CD4-positive, alpha-beta T cell (primary cell): ENCODE measurements at places on chromosomes 1 and 21. TPM values are rescaled to one million over a fixed set of nuclear protein-coding genes. Genes with fewer than 3 reads are reported as not detected.

DNA sequence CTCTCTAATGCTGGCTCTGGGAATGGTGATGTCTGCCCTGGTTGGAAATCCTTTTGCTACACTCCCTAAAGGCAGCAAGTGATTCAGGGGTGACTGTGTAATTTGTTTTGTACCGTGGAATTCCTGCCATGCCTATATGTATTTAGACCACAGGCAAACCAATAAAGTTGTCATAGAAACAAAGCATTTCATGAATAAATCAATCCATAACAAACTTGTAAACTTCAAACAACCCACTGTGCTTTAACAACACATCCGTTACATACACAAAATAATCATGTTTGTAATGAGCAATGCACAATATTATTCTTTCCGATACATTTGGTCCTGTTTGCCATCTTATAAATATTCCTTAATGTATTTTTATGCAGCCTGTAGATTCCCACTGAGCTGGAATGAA lies 330.3 kb upstream of the SNX7 start:
- H3K27me3 ChIP-seq: no peaks in the 10 kb centered on the region
- no peak for DNase-seq
- H3K27ac ChIP-seq: no peak overlapping the region

GRCh38 chr1:23836037-23836436 lies 10.8 kb upstream of the HMGCL start:
- no peaks in the 10 kb centered on the region for H3K27me3 ChIP-seq
- no peak for DNase-seq
- no peaks in the 10 kb centered on the region for H3K36me3 ChIP-seq
- no peak overlapping the region for H3K27ac ChIP-seq
- H3K4me3 ChIP-seq: no peak overlapping the region

GRCh38 chr1:101964708-101965107 lies 32.0 kb downstream of the OLFM3 start:
- no peaks in the 10 kb centered on the region for H3K27me3 ChIP-seq
- H3K27ac ChIP-seq: no peak overlapping the region
- no peaks in the 10 kb centered on the region for H3K36me3 ChIP-seq
- no peak overlapping the region for H3K4me3 ChIP-seq
- DNase-seq: no peak

DNA sequence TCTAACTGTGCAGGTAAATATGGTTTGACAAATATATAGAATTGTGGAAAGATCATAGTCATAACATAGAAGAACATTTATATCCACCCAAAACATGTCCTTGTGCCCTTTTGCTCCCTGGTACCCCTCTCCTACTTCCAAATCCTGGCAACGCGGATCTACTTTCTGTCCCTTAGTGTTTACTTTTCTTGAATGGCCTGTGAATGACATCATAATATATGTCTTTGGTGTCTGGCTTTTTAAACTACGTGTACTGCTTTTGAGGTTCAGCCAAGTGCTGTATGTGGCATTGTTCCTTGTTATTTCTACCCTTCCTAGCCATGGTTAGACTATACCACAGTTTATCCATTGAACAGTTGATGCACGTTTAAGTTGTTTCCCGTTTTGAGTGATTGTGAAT lies 155.6 kb downstream of the SDCCAG8 start:
- H3K27me3 ChIP-seq: no peaks in the 10 kb centered on the region
- H3K4me3 ChIP-seq: no peak overlapping the region
- no peak overlapping the region for H3K27ac ChIP-seq

- no peak for DNase-seq
- no peaks in the 10 kb centered on the region for H3K36me3 ChIP-seq
- H3K4me3 ChIP-seq: no peak overlapping the region
- peaks cover 10% of the 10 kb centered on the region for H3K27me3 ChIP-seq
Measured at GRCh38 chr21:38735626-38736206, 70.0 kb upstream of the ETS2 start.

DNA sequence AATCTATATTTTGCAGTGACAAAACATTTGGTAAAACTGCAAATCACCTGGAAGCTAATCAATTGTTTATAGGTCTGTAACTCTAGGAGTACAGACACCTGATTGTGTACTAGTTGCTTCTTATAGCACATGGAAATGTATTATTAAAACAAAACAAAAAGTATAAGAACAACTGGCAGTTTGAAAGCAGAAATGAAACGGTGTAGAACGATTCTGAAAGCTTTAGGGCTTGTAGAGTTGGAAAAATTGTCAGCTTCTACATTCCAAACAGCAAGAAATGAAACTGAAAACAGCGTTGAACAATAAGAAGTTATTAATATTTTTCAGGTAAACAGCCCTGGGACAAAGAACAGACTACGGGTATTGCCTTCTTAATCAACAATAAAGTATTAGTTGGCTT lies 273.3 kb downstream of the OLFM3 start:
- no peak overlapping the region for H3K4me3 ChIP-seq
- H3K27me3 ChIP-seq: no peaks in the 10 kb centered on the region
- H3K27ac ChIP-seq: no peak overlapping the region
- no peaks in the 10 kb centered on the region for H3K4me1 ChIP-seq
- H3K36me3 ChIP-seq: no peaks in the 10 kb centered on the region

NR1I3 gene
- not detected for total RNA-seq

GRCh38 chr1:193311226-193311948 lies 125.0 kb upstream of the B3GALT2 start:
- no peaks in the 10 kb centered on the region for H3K27me3 ChIP-seq
- H3K36me3 ChIP-seq: no peaks in the 10 kb centered on the region
- H3K4me3 ChIP-seq: no peak overlapping the region
- no peak overlapping the region for H3K27ac ChIP-seq
- peaks cover 8% of the 10 kb centered on the region for H3K4me1 ChIP-seq

GUCA2B gene
- total RNA-seq: not detected

DNA sequence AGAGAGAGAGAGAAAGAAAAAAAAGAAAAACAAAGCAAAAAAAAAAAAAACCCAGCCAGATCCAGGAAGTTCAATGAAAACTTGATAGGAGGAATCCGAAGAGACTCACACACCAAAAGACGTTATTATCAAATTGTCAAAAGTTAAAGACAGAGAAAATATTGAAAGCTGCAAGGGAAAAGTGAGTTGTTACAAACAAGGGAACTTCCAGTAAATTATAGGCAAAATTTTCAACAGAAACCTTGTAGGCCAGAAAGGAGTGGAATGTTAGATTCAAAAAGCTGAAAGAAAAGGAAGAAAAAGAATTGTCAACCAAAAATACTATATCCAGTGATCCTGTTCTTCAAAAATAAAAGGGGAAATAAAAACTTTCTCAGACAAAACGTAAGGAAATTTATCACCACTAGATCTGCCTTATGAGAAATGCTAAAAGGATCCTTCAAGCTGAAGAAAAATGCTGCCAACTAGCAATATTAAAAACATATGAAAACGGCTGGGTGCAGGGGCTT lies 23.6 kb downstream of the ERO1B start:
- peaks cover 18% of the 10 kb centered on the region for H3K36me3 ChIP-seq
- peaks cover 4% of the 10 kb centered on the region for H3K4me1 ChIP-seq
- no peaks in the 10 kb centered on the region for H3K27me3 ChIP-seq
- DNase-seq: no peak
- H3K27ac ChIP-seq: no peak overlapping the region

GRCh38 chr1:40059338-40059959 lies 18.9 kb downstream of the CAP1 start:
- no peak for DNase-seq
- H3K27me3 ChIP-seq: no peaks in the 10 kb centered on the region
- peak overlapping the region; percentile 30 for H3K4me3 ChIP-seq
